ENCODE measurements at places on chromosomes 7 and 10. TPM values are rescaled to one million over a fixed set of nuclear protein-coding genes. Genes with fewer than 3 reads are reported as not detected.

Gene SUN3
- not detected for total RNA-seq

Gene CPXM2
- total RNA-seq = not detected

Gene RPEL1
- not detected for total RNA-seq

Gene WEE2
- total RNA-seq = not detected

DNA sequence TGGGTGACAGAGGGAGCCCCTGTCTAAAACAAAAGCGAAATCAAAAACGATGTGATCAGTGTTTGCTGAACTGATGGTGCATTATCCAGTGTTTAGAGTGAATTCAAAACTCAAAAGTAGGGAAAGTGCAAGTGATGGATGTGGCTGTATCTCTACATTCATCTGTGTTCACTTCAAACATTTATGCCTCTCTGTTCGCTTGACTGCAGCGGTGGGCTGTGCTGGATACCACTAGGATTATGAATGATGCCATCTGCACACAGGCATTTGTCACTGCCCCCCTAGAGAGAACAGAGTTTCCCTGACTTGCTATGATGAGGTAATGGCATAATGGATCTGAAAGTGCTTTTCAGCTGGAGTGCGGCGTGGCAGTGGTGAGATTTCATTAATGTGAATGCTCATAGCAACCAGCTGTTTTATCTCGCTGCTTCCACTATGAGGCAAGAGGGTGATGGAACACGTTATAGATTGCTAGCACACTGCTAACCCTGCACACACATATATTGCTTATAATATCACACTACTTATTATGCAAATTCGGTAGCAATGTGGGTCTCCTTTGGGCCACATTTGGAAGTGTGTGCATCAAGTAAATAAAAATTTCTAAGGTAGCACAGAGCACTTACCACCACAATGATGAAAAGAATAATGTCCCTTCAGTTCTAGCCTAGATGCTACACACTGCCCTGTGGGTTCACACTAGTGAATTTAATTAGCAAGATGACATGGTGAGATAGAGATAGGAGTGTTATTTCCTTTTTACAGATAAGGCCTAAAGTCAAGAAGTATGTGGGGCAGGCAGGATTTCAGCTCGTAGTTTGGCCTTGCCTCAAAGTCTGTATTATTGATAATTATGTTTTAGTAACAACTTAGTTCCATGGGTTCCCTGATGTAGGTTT, 164.7 kb downstream of the CAMK1D start:
- no peak for DNase-seq

GRCh38 chr7:149720372-149721083, 52.9 kb downstream of the ZNF467 start:
- DNase-seq = no peak

GRCh38 chr7:69778138-69778537, 179.9 kb downstream of the AUTS2 start:
- no peak for DNase-seq

- DNase-seq = no peak
Observed at GRCh38 chr7:148670374-148670773, 28.3 kb upstream of the CUL1 start.

GRCh38 chr10:119634219-119634544, 17.0 kb upstream of the BAG3 start:
- no peak for DNase-seq

GRCh38 chr7:159118197-159118595, 26.5 kb downstream of the VIPR2 start:
- no peak for DNase-seq

GRCh38 chr10:33965795-33966581, 631.5 kb upstream of the NRP1 start:
- DNase-seq = no peak

DNA sequence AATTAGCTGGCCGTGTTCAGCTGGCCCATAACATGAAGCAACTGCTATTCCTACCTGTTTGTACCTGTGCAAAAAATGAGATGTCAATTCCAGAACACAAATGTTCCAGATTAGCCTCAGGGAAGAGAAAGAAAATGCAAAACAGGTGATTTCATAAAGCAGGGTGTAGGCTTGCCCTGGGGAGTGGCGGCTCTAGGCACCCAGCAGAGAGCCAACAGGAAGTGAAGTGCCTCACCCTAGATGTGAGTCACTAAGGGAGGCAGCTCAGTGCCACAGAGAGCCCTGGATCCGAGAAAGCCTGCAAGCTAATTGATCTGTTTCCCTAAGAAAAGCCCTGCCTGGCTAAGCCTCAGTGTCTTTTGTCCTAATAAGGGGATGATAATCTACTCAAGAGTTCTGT, 240.0 kb downstream of the ARHGAP21 start:
- no peak for DNase-seq

DNA sequence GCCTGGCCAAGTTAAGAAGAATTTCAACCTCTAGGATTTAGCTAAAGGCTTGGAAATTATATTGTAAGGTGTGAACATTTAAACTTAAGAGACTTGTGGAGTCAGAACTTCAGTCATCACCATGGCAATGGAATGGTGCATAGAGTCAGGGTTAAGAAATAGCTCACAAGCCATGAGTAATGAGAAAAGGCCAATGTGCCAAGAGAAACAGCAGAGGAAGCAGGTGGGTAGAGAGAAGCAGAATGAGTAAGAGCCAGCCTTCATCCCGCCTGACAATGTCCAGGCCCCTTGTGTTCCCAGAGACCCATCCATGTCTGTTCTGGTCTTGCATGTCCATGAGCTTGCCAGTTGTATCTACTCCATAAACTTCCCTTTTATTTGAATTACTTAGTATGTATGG, 62.6 kb upstream of the TBX20 start:
- DNase-seq = no peak

DNA sequence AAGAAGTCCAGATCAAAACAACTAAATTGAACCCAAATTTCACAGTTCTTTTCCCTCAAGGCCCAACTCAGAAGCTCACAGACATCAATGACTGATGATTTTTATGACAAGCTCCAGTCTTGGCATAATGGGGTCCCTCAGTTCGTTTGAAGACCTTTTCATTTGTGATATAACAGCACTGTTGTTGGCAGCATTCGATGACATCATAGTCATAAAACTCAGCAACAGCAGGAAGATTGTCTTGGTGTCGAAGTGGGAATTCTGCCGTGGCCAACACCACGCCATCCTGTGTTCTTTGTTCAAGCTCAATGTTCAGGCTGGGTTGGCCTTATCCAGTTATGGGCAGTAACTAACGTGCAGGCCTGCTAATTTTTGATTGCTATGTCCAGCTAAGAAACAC, 261.7 kb downstream of the C7orf25 start:
- DNase-seq = no peak

DNA sequence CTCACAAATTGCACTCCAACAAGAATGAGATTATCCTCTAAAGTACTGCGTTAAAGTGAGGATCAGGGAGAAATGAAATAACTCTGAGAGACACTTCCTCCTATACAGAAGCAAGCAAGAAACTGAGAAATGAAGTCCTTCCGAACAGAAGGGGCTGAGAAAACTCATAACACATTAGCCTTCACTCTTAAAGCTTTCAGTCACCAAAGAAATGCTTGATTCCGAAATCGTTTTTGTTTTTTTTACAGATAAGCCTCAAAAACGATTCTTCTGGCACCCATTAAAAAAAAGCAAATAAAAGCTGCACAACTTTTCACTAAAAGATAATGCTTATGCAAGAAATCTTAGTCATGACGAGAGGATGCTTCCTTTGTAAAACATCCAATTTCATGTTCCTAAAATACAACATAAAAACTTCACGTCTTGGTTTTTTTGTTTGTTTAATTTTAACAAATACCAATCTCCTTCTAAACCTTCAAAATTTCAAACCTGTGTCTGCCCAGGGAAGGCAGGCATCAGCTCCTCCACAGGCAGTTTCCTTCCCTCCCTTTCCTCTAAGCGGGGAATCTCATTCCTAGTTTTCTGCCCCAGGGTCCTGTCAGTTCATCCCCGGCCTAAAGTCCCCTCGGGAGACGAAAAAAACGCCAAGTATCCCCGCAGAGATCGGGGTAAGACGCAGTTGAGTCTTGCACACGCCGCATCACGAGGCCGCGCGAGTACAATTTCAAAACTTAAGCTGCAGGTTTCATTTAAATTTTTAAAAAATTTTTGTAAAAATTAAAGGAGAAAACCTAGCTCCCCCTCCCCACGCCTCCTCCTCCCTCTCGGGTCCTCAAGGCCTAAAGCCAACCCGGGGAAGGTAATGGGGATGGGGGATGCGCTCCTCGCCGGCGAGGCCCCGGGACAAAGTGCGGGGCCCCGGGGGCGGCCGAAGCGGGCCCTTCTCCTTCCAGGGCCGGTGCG, 1.1 kb downstream of the BAZ1B start:
- no peak for DNase-seq

GRCh38 chr10:21726601-21727225, 192.7 kb downstream of the MLLT10 start:
- no peak for DNase-seq

DNA sequence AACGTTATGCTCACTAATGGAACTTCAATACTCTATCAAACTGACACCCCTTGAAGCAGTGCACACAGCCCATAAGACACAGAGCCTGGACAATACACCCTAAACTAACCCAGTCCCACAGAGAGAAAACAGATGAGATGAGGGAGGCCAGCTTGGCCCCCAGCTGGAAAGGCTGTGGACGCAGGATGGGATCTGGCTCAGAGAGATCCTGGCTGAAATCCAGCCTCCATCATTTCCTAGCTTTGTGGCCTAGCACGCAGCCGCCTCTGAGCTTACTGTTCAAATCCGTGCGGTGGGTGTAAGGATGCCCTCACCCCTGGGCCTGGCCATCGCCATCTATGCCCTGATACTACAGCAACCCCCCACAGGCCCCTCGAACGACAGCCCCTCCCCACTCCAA, 32.7 kb downstream of the SNX8 start:
- DNase-seq = no peak

GRCh38 chr10:101745074-101745696, 30.7 kb downstream of the FGF8 start:
- DNase-seq = no peak

GRCh38 chr7:116588225-116588624, 63.4 kb downstream of the CAV1 start:
- no peak for DNase-seq

- DNase-seq = no peak
Observed at GRCh38 chr7:107180378-107180777, 11.6 kb downstream of the HBP1 start.

- peak; percentile 87 for DNase-seq
Observed at GRCh38 chr7:76358011-76358480, 745 bp downstream of the YWHAG start.

GRCh38 chr7:128888756-128889095, 21.8 kb downstream of the KCP start:
- peak; percentile 77 for DNase-seq

Data from chondrocyte (in vitro differentiated cells).